Activated T-cell treated with anti-CD3 and anti-CD28 coated beads for 48 hours (primary cell): ENCODE measurements at places on chromosomes 12 and 14.

DNA sequence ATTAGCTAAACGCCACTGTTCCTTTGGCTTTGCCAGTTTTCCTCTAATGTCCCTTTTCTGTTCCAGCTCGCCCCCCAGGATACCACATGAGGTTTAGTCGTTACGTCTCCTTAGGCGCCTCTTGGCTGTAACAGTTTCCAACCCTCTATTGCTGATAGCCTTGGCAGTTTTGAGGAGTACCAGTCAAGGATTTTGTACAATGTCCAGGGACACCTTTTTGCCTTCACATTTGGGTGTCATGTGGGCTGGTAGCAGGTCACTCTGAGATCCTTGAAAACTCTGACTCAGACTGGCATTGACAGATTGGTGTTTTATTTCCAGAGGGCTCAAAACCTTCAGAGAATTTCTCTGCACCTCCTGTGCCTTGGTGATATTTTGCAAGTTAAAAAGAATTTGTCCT lies 14.1 kb downstream of the SH2B3 start:
- DNase-seq, result no peak

DNA sequence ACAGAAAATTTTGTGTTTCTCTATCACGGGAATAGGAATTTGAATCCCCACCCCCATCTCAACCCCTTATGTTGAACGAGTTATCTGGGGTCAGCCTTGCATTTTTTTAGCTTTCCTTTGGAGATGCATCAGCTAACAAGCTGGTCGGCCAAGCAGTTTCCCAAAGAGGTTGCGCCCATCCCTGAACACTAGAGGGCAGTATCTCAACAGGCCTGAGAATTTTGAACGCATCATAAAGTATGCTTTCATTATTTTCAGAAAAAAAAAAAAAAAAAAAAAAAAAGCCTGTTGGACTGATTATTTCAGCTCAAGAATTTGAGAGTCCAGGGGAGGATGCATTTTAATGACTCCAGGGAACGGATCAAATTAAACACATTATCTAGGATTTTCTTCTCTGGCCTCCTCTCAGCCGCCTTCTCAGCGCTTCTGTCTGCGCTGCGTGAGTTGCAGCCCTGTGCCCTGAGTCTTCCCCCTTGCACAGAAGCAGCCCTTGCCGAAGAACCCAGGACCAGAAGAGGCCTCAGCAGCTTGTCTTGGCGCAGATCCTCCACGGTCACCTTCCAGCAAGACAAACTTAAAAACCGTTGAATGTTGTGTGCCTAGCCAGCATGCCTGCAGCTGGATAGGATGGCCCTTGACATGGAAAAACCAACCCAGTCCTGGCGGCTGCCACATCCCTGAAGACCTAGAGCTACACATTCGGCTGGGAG lies 76.6 kb upstream of the GZMB start:
- DNase-seq, result peak; percentile 40

DNA sequence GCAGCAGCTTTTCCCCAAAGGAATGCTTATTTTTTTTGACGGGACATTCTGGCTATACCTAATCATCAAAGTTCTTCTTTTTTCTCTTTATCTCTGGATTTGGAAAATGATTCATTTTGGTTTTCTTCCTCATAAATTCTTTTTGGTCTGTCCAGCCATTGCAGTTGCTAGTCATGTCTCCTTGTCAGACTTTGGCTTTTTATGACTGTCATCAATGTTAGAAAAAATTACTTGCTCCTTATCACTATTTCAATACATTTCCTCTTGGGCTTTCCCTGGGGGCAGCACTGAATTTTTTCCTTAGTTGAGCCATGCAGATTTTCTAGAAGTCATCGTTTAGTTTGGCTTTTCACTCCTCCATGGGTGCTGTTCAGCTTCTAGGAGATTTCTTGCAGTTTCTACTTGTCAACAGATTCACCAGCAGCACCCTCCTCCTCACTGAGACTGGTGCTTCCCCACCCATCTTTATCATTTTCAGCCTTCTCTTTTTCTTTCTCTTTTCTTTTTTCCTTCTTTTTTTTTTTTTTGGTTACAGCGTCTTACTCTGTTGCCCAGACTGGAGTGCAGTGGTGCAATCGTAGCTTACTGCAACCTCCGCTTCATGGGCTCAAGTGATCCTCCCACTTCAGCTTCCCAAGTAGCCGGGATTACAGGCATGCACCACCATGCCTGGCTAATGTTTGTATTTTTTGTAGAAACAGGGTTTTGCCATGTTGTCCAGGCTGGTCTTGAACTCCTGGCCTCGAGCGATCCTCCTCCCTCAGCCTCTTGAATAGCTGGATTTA lies 5.2 kb downstream of the ADIPOR2 start:
- DNase-seq, result no peak

DNA sequence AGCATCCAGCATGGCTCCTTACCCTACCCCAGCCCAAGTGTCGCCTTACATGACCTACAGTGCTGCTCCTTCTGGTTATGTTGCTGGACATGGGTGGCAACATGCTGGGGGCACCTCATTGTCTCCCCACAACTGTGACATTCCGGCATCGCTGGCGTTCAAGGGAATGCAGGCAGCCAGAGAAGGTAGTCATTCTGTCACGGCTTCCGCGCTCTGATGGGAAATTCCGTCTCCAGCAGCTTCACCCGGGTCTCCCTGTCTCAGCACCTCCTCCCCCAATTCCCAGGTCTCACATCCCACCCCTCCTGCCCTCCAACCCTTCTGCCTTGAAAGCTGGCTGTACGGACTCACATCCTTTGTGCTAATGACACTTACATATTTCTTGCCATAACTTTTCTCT lies 14.6 kb downstream of the PAX9 start:
- DNase-seq, result no peak

DNA sequence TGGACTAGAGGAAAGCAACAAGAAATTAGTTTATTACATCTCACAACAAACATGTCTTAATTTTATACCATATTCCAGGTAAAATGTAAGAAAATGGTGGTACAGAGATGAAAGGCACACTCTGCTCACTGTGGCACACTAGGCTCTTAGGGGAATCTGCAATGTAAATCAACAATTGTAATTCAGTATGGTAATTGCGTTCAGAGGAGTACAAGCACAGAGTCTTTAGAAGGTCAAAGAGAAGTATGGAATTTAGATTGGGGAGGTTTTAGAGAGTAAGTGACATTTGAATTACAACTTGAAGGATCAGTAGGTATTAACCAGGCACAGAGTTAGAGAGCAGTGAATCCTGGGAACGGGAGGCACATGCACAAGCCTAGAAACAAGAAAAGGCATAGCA lies 694.0 kb upstream of the USP15 start:
- DNase-seq, result no peak

GRCh38 chr12:121724925-121725324 lies 12.4 kb downstream of the TMEM120B start:
- no peak for DNase-seq

- DNase-seq, result no peak
Measured at GRCh38 chr14:88188745-88189416, 134.2 kb downstream of the KCNK10 start.

DNA sequence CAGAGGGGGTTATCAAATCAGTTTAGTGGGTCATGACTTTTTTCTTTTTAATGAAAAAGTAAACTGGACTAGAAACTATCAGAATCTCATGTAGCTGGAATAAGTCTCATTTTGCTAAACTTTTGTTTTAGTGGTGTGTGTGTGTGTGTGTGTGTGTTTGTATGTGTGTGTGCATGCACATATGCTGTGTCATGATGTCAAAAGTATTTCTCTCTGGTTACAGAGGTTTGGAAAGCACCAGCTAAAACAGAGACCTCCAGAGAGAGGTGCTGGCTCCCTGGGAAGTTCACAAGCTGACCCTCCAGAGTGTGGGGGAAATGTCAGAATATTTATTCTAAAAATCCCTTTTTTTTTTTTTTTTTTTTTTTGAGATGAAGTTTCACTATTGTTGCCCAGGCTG lies 114.7 kb downstream of the LGMN start:
- DNase-seq, result no peak

- no peak for DNase-seq
Measured at GRCh38 chr14:23621204-23621931, 14.8 kb upstream of the DHRS2 start.

DNA sequence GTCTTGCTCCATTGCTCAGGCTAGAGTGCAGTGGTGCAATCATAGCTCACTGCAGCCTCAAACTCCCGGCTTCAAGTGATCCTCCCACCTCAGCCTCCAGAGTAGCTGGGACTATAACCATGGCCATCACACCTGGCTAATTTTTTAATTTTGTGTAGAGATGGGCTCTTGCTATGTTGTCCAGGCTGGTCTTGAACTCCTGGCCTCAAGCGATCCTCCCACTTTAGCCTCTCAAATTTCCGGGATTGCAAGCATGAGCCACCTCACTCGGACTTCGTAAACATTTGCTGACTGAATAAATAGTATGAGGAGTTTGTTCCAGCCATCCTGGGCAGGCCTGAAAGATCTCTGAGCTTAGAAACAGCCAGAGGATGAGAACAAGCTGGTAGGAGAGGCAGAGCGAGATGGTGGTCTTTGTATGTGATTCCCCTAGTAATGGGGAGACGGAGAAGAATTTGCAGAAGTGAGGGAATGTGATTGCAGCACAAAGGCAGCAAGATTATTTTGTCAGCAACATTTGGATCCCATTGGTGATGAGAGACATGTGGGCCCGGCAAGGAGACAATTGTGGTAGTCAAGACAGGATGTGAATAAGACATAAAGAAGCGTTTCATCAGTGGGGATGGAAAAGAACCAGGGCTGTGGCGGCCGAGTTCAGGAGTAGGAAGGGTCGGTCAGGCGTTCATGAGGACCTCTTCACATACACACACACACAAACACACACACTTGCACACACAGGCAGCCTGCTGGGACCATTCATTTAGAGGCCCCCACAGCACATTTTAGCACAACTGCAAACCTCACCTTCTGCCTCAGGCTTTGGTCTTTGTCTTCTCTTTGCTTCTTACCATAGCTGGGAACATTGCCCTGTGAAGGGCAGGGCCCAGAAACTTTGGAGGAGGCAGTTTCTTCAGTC lies 155.5 kb downstream of the ZFP36L1 start:
- DNase-seq, result no peak

DNA sequence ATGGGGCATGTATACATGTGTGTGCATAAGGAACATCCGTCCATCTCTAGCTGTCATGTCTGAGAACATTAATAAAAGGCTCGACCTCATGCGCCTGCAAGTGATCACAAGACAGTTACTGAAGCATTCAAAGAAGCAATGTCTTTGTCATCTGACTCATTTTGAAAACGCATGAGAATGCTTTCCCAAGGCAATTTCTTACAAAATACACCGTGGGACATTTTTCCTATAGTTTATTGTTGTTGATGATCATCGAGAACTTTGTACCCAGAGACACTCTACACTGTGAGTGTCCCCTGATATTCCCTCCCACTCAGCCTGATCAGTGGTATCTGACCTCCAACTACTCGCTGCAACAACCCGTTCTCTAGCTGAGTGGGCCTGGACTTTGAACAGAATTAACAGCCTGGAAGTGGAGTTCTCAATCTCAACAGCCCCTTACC lies 68.1 kb downstream of the ETV6 start:
- no peak for DNase-seq

DNA sequence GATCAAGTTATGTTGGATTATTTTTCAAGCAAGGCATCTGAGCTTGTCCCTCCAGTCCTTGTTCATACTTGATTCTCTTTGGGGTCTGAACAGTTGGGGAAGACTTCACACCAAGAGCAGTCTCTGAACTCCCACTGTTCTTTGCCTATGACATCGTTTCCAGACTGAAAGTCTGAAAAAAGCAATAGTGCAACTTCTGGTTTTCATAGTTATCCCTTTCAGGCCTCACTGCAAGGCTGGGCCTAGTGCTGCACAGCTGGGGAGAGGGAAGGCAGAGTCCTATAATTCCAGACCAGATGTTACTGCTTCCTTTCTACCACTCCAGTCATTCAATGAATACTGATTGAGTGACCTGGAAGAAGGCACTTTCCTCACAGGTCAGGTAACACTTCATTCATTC lies 187.1 kb upstream of the CCND2 start:
- DNase-seq, result no peak

GRCh38 chr14:54691525-54692283 lies 124.8 kb downstream of the SAMD4A start:
- DNase-seq, result peak; percentile 47

- no peak for DNase-seq
Measured at GRCh38 chr12:89840162-89840922, 131.7 kb upstream of the ATP2B1 start.

DNA sequence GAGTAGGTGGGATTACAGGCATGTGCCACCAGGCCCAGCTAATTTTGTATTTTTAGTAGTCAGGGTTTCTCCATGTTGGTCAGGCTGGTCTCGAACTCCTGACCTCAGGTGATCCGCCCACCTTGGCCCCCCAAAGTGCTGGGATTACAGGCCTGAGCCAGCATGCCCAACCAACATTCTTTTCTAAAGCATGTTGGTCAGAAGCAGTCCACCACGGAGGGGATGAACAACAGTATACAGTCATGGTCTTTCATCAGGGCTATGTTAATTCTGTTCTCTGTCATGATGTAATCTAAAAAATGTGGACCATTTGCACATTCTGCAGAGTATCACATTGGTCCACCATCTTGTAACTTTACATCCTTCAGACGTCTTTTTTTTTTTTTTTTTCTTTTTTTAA lies 3.6 kb downstream of the MRPL51 start:
- DNase-seq, result no peak

DNA sequence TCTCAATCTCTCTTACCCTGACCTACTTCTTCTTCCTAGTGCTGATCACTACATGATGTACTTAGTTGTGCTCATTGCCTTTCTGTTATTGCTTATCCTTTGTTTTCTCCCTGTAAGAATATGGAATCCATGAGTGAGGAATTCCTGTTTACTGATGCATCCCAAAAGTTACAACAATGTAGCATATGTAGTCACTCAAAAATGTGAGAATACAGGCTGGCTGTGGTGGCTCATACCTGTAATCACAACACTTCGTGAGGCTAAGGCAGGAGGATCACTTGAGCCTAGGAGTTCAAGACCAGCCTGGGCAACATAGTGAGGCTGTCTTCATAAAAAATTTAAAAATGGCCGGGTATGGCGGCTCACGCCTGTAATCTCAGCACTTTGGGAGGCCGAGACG lies 8.0 kb upstream of the WDR20 start:
- no peak for DNase-seq
